ENCODE measurements at places on chromosomes 2 and 18.

GRCh38 chr2:38267270-38267925, 109.7 kb downstream of the ATL2 start:
- no peak for DNase-seq
- no peak overlapping the region for H3K4me3 ChIP-seq
- H3K27me3 ChIP-seq: no peaks in the 10 kb centered on the region
- H3K4me1 ChIP-seq: peaks cover 1% of the 10 kb centered on the region
- no peaks in the 10 kb centered on the region for H3K36me3 ChIP-seq
- H3K27ac ChIP-seq: no peak overlapping the region

DNA sequence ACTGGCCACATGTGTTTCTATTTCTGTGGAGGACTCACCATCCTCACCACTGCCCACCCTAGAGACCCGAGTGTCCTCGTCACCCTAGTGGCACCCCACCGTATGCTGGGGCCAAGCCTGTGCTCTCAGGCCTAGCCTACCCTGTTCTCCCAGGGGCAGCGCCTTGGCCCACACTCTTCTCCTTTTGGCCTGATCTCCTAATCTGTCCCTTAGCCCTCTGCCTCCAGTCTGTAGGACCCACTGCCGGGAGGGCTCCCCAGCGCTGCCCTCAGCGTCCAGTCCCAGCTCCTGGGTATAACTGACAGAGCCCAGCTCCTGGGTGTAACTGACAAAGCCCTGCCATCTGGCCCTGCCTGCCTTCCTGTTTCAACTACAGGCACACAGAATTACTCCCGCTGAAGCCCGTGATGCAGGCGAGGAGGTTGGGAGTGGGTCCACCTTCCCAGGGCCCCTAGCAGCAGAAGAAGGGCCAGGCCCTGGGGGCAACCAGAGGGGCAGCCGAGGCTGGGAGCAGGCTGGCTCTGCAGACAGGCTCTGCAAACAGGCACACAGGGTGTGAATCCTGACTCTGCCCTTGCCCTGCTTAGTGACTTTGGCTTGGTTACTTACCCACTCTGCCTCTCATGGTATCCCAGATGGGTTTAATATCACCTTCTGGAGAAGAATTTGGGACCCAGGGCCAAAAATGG, 25.6 kb upstream of the PTMA start:
- H3K36me3 ChIP-seq: no peaks in the 10 kb centered on the region
- DNase-seq: no peak
- peaks cover 31% of the 10 kb centered on the region for H3K4me1 ChIP-seq
- peak overlapping the region; percentile 32 for H3K27ac ChIP-seq
- no peak overlapping the region for H3K4me3 ChIP-seq

DNA sequence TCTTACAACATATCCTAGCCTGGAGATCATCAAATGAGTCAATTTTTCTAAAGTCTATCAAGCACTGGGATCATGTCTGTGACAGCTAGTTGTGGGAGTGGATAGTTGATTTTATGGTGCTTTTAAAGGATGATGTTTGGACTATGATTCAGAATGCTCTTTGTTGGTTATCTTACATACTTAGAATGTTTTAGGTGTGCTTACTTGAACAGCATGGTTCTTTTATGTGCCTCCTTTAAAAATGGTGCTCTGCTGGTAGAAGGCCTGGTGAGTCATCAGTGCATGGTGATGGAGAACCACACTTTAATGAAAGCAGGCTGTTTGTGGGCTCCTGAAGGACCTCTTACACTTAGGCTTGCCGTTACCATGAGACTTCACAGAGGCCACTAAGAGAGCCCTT, 682.7 kb upstream of the FANCL start:
- H3K27me3 ChIP-seq: no peaks in the 10 kb centered on the region
- no peak overlapping the region for H3K27ac ChIP-seq
- DNase-seq: no peak

DNA sequence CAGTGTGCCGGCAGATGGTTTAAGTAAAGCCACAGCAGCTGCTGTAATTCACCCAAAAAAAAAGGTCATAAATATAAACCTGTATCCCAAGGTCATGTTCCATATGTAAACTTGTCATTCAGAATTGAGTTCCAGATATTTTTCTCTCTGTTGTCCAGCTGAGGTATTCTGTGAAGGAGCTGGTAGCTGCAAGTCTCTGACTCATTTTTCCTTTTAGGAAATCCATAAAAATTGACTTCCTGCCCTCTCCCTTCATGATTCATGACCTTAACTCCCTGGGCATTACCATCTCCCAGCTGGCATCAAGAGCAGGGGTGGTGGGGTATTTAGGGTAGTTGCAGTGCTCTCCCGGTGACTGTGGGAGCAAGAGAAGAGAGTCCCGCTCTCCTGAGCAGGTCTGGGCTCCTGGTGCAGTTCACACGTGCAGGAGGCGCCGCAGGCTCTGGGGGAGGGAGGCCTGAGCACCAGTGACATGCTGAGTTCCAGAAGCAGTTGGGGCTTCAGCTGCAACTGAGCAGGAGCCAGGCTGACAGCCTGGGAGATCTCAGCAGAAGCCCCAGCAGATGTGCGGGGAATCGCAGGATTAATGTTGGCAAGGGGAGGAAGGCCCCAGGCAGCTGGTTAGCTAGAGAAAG, 192.6 kb downstream of the MGAT5 start:
- H3K36me3 ChIP-seq: peaks cover 32% of the 10 kb centered on the region
- no peak for DNase-seq
- no peaks in the 10 kb centered on the region for H3K27me3 ChIP-seq

- DNase-seq: no peak
- H3K36me3 ChIP-seq: no peaks in the 10 kb centered on the region
- H3K4me1 ChIP-seq: peaks cover 2% of the 10 kb centered on the region
- H3K27ac ChIP-seq: no peak overlapping the region
- no peaks in the 10 kb centered on the region for H3K27me3 ChIP-seq
These were observed 14.8 kb downstream of the STRN start for GRCh38 chr2:36951574-36951973.

DNA sequence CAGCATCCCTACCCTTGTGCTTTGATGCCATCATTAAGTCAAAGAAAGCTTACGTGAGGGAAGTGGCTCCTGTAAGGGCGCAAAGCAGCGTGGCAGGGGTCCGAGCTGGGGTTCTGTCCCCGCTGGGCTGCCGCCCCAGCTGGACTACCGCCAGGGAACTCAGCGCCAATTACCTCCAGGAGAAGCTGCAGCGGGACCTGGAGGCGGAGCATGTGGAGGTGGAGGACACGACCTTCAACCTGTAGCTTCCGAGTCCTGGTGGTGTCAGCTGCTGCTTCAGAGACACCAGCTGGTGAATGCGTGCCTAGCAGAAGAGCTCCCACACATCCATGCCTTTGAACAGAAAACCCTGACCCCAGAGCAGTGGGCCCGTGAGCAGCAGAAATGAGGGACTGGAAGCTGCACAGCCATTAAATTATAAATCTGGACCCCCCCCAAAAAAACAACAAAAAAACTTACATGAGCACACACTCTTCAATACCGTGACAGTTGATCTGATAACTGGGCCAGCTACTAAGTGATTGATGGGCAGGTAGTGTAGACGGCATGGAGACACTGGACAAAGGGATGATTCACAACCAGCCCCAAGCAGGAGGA, 20.1 kb upstream of the YES1 start:
- H3K4me3 ChIP-seq: no peak overlapping the region
- H3K27ac ChIP-seq: no peak overlapping the region
- H3K36me3 ChIP-seq: no peaks in the 10 kb centered on the region
- no peak for DNase-seq
- H3K4me1 ChIP-seq: peaks cover 6% of the 10 kb centered on the region

GRCh38 chr2:210190345-210190744, 19.1 kb upstream of the KANSL1L start:
- H3K4me1 ChIP-seq: no peaks in the 10 kb centered on the region
- H3K4me3 ChIP-seq: no peak overlapping the region
- H3K36me3 ChIP-seq: no peaks in the 10 kb centered on the region
- DNase-seq: no peak

- H3K27me3 ChIP-seq: no peaks in the 10 kb centered on the region
- no peaks in the 10 kb centered on the region for H3K36me3 ChIP-seq
These were observed 100.9 kb downstream of the ASAP2 start for GRCh38 chr2:9307535-9307934.

GRCh38 chr2:45968946-45969584, 317.6 kb downstream of the PRKCE start:
- H3K27me3 ChIP-seq: no peaks in the 10 kb centered on the region
- no peak for DNase-seq
- H3K4me3 ChIP-seq: no peak overlapping the region
- H3K27ac ChIP-seq: no peak overlapping the region
- H3K36me3 ChIP-seq: no peaks in the 10 kb centered on the region

GRCh38 chr2:36355151-36355889, at the start of gene CRIM1:
CRIM1 (plus strand) TSS chr2:36355778; CDS start chr2:36356293, 515 bp downstream.
- peak; percentile 81 for DNase-seq
- H3K27me3 ChIP-seq: peaks cover 4% of the 10 kb centered on the region
- H3K4me3 ChIP-seq: peak within 1 kb of the TSS; percentile 71
- H3K27ac ChIP-seq: peak within 1 kb of the TSS; percentile 79
- H3K36me3 ChIP-seq: no peaks in the 10 kb centered on the region
- peaks cover 6% of the 10 kb centered on the region for H3K4me1 ChIP-seq

DNA sequence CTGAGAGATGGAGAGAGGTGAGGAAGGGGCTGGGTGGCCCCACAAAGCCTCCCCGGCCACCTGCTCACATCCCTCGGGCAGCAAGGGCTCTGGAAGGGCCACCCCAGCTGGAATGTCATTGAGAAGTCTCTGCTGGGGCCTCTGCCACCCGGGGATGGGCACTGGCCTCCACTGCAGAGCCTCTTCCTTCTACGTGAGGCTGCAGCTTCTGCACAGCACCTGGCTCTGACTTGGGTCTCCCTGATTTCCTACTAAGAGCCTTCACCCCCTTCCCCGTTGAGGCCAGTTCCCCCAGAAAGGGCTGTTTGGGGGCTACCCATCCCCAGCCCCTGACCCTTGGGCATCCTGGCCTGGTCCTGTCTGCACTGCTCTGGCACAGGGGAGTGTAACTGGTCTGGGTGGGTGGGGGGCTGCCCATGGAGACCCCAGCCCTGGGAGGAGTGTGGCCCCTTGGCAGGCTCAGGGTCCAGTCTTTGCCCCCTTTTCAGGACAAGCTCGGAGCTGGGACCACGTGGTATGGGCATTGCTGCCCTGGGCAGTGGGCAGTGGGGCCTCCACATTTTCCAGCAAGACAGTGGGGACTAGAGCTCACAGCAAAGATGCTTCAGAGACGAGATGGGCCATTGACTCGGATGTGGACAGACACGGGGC, 5.6 kb downstream of the PDCD1 start:
- H3K36me3 ChIP-seq: no peaks in the 10 kb centered on the region
- no peak for DNase-seq
- no peak overlapping the region for H3K4me3 ChIP-seq
- peaks cover 31% of the 10 kb centered on the region for H3K27me3 ChIP-seq
- no peaks in the 10 kb centered on the region for H3K4me1 ChIP-seq
- H3K27ac ChIP-seq: no peak overlapping the region

DNA sequence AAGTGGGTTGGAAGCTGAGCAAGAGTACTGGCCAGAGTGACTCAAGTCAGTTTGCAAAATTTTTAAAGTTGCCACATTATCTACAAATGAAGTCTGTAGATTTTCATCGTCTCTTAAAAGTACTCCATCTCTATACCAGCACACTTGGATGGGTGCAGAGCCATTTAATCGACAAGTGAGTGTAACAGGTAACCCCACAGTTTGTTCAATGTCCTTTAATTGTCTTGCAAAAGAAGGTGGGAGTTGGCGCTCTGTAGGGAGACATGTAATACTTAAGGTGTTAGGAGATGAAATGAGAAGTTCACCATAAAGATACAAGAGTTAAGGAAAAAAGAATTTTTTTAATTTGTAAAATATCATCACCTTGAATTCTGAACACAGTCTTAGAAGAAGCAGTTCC, 84.9 kb downstream of the TTN start:
- no peak for DNase-seq
- H3K36me3 ChIP-seq: no peaks in the 10 kb centered on the region
- no peaks in the 10 kb centered on the region for H3K4me1 ChIP-seq

GRCh38 chr2:162538967-162539366, 195.0 kb downstream of the GCA start:
- H3K4me3 ChIP-seq: no peak overlapping the region
- no peak for DNase-seq
- H3K36me3 ChIP-seq: no peaks in the 10 kb centered on the region
- no peak overlapping the region for H3K27ac ChIP-seq
- peaks cover 4% of the 10 kb centered on the region for H3K4me1 ChIP-seq

DNA sequence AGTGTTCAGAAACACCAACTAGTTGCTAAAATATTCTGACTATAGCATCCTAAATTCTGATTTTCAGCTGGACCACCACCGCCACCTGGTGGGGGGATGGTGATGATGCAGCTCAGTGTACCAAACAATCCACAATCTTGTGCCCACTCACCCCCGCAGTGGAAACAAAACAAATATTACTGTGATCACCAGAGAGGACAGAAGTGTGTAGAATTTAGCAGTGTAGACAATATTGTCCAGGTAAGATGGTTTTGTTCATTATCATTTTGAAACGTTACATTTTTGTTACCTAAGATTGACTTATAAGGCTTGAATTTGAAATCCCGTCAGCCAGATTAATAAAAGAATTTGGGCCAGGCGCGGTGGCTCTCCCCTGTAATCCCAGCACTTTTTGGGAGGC, 31.7 kb upstream of the UBXN4 start:
- no peak overlapping the region for H3K27ac ChIP-seq
- peak; percentile 56 for DNase-seq
- H3K27me3 ChIP-seq: no peaks in the 10 kb centered on the region

GRCh38 chr2:68796295-68796905, 61.8 kb downstream of the ARHGAP25 start:
- H3K4me3 ChIP-seq: no peak overlapping the region
- H3K27ac ChIP-seq: no peak overlapping the region
- no peaks in the 10 kb centered on the region for H3K27me3 ChIP-seq
- no peaks in the 10 kb centered on the region for H3K36me3 ChIP-seq
- DNase-seq: no peak

- no peak overlapping the region for H3K27ac ChIP-seq
- H3K27me3 ChIP-seq: no peaks in the 10 kb centered on the region
- DNase-seq: no peak
These were observed 148.4 kb downstream of the CSRNP3 start for GRCh38 chr2:165617741-165618481.

DNA sequence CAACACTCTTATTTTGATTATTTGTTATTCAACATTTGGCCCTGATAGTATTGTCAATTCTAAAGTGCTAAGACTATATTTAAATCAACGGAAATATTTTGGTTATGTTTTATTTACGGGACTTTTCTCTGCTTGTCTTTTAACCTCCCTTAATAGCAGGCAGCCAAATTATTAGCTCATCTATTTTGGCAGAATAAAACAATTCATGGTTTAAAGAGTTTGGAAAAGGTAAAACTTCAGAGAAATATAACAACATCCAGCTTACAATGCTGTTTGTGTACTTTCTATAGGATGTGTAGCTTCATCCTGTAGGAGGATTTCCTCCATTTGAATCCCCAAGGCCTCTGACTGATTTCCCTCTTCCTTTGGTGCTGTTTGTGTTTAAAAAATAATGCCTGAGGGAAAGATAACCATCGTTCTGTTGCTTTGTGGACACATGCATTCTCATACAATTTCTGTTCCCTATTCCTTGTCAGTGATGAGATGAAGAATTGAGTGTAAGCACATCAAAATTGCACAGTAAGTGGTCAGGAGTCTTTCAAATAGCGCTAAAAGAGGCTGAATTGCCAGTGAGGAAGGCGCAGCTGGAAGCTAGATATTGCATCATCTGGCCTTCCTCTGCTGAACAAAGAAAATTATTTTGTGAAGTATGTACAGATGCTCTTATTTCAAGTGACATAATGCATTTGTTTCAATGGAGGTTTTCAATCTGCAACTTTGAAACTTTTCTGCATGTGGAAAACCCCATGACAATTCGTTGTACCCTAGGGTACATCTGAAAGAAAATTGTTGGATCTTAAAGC, 80.3 kb downstream of the CD28 start:
- H3K27ac ChIP-seq: no peak overlapping the region
- no peaks in the 10 kb centered on the region for H3K27me3 ChIP-seq
- no peak overlapping the region for H3K4me3 ChIP-seq
- no peak for DNase-seq
- no peaks in the 10 kb centered on the region for H3K4me1 ChIP-seq
- H3K36me3 ChIP-seq: no peaks in the 10 kb centered on the region
